Small intestine (tissue), 16 donors: ENCODE measurements at places on chromosomes 4 and X. TPM values are rescaled to one million over a fixed set of nuclear protein-coding genes. Genes with fewer than 3 reads are reported as not detected.

DNA sequence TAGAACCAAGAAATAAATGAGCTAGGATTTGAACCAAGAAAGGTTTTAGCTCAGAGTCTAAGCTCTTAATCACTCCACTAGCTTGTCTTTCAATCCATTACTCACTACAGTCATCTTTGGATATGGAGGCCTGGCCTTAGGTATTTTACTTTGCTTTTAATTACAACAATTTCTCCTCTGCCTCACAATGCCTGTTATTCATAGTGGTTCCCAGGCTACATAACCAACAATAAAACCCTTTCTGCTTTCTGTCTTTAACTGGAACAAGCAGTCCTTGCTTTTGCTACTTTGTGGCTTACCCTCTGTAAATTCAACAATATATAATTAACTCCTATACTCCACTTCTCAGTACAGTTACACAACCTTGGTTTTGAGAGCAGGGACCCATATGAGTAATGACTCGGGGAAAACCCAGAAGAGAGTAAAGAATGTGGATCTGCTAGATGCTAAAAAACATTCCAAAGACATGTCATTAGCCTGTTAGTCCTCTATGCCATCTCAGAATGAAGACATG lies 94.7 kb upstream of the NAP1L5 start:
- no peak for DNase-seq
- H3K36me3 ChIP-seq: peaks cover 11% of the 10 kb centered on the region
- no peak overlapping the region for H3K27ac ChIP-seq
- no peaks in the 10 kb centered on the region for H3K27me3 ChIP-seq
- H3K4me3 ChIP-seq: no peak overlapping the region

- H3K4me3 ChIP-seq: peak overlapping the region; percentile 55
- H3K27ac ChIP-seq: peak overlapping the region; percentile 22
- peaks cover 14% of the 10 kb centered on the region for H3K4me1 ChIP-seq
- DNase-seq: peak; percentile 43
Measured at GRCh38 chrX:70134116-70134477, 850 bp downstream of the IGBP1 start.

Gene MAGEB2
- not detected for polyA plus RNA-seq

Gene ABHD18
- 8.1 TPM for polyA plus RNA-seq

- no peaks in the 10 kb centered on the region for H3K27me3 ChIP-seq
- H3K27ac ChIP-seq: no peak overlapping the region
- DNase-seq: no peak
- no peaks in the 10 kb centered on the region for H3K4me1 ChIP-seq
- no peak overlapping the region for H3K4me3 ChIP-seq
- no peaks in the 10 kb centered on the region for H3K36me3 ChIP-seq
Measured at GRCh38 chr4:175277816-175278215, 359.7 kb downstream of the ADAM29 start.

Gene MTTP
- 108 TPM for polyA plus RNA-seq

Gene TNIP3
- 0.54 TPM for polyA plus RNA-seq

DNA sequence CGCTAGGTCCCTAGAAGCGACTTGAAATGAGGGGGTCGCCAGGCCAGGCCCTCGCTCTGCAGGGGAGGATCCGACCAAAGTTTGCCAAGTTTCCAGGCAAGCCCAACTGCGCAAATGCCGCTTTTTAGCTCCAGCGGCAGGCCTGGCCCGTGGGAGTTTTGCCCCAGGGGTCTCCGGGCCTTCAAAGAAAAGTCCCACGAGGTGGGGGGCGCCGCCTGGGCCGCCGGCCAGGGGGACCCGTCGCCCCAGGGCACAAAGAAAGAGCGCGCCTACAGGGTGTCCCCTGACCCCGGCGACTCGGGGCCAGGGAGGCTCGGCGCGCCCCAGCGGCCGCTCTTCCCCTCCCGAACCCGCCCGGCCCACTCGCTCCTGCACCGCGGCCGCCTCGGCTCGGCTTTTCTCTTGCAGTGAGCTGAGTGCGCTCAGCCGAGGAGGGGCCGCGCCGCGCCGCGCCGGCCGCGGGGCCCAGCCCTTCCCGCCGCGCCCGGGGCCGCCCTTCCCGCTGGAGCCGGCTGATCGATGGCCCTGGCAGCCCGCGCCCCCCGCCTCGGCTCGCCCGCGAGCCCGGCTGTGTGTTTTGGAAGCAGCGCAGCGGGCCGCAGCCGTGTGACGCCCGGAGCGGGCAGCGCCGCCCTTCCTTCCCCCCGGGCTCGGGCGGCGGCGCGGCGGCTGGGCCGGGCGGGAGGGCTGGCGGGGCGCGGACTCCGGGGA lies 754 bp upstream of the KLF3 start:
- no peaks in the 10 kb centered on the region for H3K4me1 ChIP-seq
- no peaks in the 10 kb centered on the region for H3K36me3 ChIP-seq
- H3K27me3 ChIP-seq: no peaks in the 10 kb centered on the region
- H3K27ac ChIP-seq: peak overlapping the region; percentile 100

- no peak for DNase-seq
- H3K36me3 ChIP-seq: no peaks in the 10 kb centered on the region
- H3K4me1 ChIP-seq: no peaks in the 10 kb centered on the region
- H3K27ac ChIP-seq: no peak overlapping the region
- no peaks in the 10 kb centered on the region for H3K27me3 ChIP-seq
- no peak overlapping the region for H3K4me3 ChIP-seq
Measured at GRCh38 chr4:24840826-24841543, 45.6 kb downstream of the SOD3 start.

DNA sequence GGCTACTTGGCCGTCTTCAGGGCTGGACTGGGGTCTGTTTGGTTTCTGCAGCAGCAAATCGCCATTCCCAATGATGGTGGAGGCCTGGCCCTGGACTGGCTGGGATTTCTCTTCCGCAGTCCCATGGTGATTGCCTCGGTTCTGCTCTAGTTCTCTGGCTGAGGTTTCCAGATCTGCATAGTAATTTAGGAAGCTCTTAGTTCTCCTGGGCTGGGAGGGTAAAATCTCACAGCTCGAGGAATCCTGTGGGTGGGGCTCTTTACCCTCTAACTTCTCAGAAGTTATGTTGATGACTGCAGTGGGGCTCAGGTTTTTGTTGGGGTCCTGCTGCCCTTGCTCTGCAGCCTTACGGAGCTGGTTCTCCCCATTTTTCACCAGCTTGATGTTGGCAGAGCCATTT lies 200.6 kb downstream of the APBB2 start:
- peaks cover 13% of the 10 kb centered on the region for H3K36me3 ChIP-seq
- H3K4me1 ChIP-seq: no peaks in the 10 kb centered on the region
- no peak for DNase-seq
- no peaks in the 10 kb centered on the region for H3K27me3 ChIP-seq
- H3K4me3 ChIP-seq: no peak overlapping the region

Gene PNMA3
- polyA plus RNA-seq: not detected

GRCh38 chr4:106246441-106246840 lies 69.6 kb downstream of the TBCK start:
- DNase-seq: no peak
- no peaks in the 10 kb centered on the region for H3K4me1 ChIP-seq
- H3K36me3 ChIP-seq: no peaks in the 10 kb centered on the region
- no peak overlapping the region for H3K27ac ChIP-seq
- no peak overlapping the region for H3K4me3 ChIP-seq
